ENCODE measurements at places on chromosomes 5 and 9.

GRCh38 chr5:177553671-177554429 lies 513 bp downstream of the FAM193B start:
- no peak for DNase-seq

DNA sequence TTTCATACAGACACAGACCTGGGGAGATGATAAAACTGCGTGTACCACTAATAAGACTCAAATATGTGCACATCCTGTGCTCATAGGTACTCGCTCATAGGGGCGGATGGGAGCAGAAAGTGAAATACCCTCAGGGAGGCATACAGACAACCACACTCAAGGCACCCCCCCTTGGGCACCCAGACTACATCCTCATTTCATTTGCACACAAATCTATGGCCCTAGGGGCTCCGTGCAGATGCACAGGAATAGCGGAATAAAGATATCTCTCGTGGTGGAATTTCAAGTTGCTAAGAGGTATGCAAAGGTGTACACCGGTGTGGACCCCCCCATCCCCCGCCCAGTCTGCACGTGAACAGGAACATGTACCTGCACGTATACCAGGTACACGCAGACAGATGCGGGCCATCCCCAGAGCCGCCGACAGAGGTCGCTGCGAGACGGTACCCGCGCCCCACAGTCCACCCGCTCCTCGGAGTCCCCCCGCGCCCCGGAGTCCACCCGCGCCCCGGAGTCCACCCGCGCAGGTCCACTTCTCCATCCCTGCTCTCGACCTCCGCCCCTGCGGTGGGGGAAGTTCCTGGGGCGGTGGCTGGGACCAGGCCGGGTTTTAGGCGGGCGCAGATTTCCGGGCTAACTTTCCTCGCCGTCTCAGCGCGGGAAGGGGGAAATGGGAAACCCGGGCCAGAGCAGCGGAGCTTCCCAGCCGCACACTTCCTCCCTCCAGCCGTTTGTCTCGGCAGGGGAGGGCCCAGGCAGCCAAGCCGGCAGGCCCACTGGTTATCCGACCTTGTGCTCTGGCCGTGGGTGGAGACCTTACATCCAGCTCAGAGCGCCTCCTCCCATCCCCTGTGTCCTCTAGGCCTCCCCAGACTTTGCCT lies 1.0 kb upstream of the IL12B start:
- no peak for DNase-seq

DNA sequence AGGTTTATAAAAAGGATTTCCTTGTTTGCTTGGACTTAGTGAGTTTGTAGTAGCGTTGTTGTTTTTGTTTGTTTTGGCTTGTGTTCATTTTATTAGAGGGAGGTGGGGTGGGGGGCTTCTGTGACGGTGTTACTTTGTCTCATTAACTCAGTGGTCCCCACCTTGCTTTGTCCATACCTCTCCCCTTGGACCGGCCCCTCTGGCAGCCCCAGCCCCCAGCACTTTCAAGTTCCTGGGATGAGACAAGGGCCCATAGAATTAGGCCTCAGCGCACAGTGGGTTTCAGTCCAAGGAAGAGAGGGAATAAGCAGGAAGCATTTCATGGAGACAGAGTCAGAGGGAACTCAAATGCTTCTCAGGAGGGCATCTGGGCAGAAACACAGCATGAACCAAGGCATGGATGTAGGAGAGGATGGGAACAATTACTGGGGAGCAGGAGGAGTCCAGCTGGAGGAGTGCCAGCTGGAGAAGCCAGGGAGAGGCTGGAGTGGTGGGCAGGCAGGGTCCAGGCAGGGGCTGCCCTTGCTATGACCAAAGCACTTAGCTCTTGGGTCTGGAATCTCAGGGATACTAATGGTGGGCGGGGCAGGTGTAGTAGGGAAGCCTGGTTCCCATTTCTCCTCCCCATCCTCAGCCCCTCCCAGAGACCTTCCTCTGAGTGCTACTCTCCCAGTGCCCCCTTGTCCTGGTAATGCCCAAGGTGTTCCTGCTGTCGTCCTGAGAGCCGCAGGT lies 23.5 kb upstream of the ENHO start:
- DNase-seq: no peak

GRCh38 chr5:159053216-159053615 lies 46.5 kb downstream of the EBF1 start:
- no peak for DNase-seq

- DNase-seq: no peak
Measured at GRCh38 chr9:136596630-136597031, 50.8 kb upstream of the NOTCH1 start.

DNA sequence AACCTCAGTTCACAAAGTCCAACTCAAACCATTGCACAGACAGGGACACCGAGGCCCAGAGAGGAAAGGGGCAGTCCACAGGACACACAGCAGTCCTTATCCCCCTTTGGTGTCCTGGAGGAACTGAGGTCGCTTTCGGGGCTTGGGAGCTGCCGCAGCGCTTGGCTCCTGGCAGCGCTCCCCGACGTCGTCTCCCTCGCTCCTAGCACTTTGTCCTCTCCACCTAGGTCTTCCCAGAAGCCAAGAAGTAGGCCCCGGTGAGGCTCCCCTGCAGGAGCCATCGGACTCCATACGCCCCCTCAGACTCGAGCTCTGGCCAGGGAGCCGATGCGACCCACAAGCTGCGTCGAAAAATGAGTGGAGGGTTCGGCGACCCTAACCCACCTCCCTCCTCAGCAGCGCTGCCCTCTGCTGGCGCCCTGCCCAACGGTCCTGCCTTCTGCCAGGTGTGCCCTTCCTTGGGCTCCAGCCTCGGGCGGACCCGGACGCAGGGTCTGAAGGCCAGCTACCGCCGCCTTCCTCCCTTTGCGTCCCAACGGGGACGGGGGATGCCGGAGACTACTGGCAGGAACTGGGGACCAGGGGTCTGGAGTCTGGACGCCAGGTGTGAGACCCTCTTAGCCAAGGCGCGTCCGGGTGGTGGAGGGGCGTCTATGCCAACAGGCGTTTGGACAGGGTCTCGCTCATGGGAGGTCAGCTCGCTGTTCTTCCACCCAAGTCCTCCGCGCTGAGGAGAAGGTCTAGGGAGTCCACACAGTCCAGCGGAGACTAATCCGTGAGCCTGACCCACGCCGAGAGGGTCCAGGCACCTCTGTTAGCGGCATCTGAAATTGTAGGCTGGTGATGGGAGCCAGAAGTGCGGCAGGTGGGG lies 2.1 kb upstream of the PRDM12 start:
- no peak for DNase-seq

- DNase-seq: no peak
Measured at GRCh38 chr9:117088140-117088539, 326.7 kb downstream of the ASTN2 start.

DNA sequence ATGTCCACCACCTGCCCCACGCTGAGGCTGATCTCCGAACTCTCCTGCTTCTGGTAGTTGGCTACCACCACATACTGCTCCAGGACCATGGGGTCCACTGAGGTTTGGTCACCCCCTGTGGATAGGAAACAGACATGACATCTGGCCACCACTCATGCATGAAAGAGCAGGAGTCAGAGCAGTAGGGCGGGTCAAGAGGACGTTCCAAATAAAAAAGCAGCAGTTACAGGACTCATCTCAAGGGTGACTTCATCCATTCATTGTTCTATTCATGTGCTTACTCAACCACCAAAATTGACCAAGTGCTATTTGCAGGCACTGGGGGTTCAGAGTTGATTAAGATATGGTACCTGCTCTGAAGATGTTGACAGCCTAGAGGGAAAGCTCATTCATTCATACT lies 79.2 kb upstream of the UBTD2 start:
- no peak for DNase-seq

DNA sequence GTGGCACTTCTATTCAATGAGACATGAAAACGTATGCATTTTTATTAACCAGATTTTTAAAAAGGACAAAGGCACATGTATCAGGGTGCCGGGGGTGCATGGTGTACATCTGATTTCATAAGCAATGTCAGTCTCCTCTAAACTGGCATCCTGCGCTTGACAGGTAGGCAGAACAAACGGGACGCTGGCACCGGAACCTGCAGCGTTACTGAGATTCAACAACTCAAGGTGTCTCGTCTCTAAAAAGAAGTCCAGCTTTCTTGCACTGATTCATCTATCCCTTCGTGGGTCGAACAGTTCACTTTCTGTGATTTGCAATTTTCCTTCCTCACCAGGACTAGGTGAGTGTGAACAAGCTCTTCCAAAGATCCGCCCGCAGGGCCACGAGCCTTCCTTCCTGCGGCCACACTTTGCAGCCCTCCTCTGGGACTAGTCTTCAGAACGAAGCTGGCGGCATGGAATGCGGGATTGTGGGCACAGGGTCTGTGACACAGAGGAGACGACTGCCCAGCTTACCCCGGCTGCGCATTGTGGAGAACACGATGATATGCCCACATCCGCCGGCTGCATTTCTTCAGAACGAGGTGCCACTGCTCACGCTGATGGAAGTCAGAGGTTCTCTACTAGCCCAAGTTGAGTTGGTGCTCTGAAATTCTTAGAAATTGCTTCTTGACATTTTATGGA lies 7.2 kb downstream of the SLC6A3 start:
- no peak for DNase-seq

GRCh38 chr9:18668944-18669343 lies 195.0 kb downstream of the ADAMTSL1 start:
- DNase-seq: no peak

GRCh38 chr9:120724757-120725400 lies 10.6 kb upstream of the MEGF9 start:
- no peak for DNase-seq

DNA sequence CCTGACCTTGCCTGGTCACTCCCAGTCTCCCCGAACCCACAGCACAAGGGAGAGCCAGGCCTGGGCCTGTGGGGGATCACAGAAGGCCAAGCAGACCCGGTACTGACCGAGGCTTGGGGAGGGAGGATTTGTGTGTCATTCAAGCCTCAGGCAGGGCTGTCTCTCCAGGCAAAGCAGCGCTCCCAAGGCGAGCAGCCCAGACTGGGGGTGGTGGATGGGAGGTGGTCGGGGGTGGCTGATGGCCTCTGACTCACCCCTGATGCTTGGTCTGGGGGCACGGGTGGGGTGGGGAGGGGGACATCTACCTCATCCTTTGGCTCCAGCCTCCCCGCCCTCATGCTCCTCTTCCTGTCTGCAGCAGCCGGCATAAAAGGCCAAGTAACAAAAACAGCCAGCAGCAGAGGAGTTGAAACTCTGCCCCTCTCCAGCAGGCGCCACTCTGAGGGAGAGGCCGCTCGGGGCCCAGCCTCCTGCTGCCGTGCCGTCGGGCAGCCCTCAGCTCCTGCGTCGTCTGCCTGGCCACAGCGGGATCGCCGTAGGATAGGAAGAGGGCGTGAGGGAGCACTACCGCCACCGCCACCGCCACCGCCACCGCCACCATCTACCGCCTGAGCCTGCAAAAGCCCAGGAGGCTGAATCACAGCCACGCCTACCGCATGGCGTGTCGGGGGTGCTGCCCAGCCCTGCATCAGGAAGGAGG lies 166.0 kb downstream of the OLFM1 start:
- DNase-seq: no peak

DNA sequence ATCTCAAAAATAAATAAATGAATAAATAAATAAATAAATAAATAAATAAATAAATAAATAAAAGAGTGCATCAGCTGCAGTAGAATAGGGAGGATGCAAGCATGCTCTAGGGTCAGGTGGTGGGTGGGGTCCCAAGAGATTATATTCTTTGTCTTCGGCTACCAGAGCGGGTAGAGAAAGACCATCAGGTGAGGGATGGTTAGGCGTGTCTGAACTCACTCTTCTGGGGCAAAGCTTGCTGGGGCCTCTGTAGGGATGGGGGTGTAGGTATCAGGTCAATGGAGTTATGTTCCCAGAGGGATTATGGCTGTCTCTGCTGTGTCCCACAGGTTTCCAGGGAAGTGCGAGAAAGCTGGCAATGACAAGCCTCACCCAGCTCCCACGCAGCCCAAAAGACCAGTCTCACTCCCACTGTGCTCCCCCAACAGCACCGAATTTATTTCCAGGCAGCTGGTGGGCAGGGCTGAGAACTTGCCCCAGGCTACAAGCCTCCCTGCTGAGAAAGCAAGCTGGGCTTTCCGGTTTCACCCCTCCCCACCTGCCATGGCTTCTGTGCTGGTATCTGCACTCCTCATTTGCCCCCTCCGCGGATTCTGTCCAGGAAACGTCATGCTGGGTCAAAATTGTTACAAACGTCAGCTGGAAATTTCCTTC lies 180.8 kb downstream of the LURAP1L start:
- no peak for DNase-seq

GRCh38 chr5:448061-448765 lies 5.2 kb downstream of the EXOC3 start:
- DNase-seq: no peak

DNA sequence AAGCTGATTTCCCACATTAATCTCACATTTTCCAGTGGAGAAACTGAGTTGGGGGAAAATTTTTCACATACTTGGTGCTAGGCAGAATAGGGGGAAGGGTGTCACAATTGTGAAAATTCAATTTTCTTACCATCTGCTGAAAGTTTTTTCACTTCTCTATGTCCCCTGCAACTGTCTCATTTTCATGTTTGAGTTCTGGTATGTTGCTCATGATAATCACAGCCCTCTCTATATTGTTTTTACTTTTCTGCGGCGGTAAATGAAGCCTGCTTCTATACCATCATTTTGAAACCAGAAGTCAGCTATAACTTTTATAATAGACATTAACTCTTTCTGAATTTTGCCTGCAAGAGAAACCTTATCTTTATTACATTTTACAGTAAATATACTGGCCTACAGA lies 1664.5 kb downstream of the EFNA5 start:
- no peak for DNase-seq

- no peak for DNase-seq
Measured at GRCh38 chr9:16414451-16414850, 456.0 kb downstream of the BNC2 start.

- no peak for DNase-seq
Measured at GRCh38 chr9:126528111-126528510, 85.6 kb upstream of the LMX1B start.

- no peak for DNase-seq
Measured at GRCh38 chr5:128836571-128836970, 128.7 kb upstream of the SLC27A6 start.

DNA sequence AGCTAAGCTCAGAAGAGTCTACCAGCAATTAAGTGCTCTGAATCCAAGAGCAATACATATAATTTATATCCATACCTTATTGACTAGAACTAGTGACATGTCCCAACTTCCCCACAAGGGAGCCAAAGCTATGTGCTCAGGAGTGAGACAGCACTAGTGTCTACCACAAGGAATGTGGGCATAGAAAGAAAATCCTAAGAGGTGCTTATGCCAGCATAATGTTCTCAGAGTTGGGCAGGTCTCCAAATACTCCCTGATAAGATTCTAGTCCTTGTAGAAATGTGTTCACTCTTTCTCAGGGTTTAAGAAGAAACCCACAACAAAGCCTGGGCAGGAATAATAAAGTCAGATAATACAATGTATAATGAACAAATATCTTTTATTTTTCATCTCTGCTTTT lies 275.1 kb downstream of the BRINP1 start:
- no peak for DNase-seq

DNA sequence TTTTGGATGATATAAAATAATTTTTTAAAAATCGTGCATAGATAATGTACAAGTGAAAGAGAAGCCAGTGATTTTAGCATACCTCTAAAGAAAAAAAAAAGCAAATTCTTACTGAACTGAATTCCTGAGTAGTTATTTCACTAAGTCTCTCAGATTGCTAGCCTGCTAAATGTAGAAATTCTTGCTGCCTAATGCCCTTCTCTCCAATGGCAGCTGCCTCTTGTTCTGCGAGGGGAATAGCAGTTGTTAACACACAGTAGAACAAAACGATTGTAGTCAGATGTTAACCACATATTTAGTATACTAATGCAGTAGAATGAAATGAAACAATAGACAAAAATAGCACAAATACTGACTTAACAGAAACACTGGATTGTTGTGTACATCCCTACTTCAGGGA lies 26.8 kb downstream of the SMAD5 start:
- DNase-seq: no peak

Data from astrocyte of the cerebellum (primary cell).